ENCODE measurements at places on chromosomes 16 and 17.

- DNase-seq = no peak
Measured at GRCh38 chr16:67663151-67663876, 2.6 kb downstream of the PARD6A start.

GRCh38 chr16:71421911-71422310 is 19.9 kb downstream of the TLE7 start:
- DNase-seq = no peak

DNA sequence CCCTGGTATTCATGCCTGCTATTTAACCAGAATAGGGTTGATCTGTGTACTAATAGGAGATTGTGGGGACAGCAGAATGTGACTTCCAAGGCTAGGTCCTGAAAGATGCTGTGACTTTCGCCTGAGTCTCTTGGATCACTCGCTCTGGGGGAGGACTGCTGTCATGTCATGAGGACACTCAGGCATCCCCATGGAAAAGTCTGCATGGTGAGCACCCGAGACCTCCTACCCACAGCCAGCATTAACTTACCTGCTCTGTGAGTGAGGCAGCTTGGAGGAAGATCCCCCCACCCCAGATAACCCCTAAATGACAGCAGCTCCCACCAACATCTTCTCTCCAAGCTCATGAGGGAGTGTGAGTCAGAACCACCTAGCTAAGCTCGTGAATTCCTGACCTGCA is 30.3 kb upstream of the C16orf78 start:
- DNase-seq = no peak

GRCh38 chr17:12599186-12599920 is 66.3 kb upstream of the MYOCD start:
- no peak for DNase-seq

- DNase-seq = no peak
Measured at GRCh38 chr17:52244689-52245088, 86.2 kb upstream of the CA10 start.

DNA sequence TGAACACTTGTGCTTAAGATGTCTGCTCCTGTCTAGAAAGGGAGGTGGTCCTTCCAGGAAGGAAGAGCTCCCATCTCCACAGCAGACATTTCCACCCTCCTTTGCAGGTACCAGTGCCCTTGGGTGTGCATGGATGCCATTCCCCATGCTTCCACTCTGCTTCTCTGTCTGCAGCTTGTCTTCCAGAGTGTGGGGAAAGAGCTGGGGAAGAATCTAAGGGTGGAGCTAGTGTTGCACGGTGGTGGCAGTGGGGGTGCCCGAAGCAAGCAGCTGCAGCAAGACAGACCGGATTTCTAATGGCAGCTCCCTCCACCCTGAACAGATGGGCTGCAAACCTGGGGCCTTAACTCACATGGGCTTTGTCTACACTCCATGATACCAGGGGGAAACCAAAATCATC is 22.6 kb upstream of the HOXB13 start:
- DNase-seq = no peak

DNA sequence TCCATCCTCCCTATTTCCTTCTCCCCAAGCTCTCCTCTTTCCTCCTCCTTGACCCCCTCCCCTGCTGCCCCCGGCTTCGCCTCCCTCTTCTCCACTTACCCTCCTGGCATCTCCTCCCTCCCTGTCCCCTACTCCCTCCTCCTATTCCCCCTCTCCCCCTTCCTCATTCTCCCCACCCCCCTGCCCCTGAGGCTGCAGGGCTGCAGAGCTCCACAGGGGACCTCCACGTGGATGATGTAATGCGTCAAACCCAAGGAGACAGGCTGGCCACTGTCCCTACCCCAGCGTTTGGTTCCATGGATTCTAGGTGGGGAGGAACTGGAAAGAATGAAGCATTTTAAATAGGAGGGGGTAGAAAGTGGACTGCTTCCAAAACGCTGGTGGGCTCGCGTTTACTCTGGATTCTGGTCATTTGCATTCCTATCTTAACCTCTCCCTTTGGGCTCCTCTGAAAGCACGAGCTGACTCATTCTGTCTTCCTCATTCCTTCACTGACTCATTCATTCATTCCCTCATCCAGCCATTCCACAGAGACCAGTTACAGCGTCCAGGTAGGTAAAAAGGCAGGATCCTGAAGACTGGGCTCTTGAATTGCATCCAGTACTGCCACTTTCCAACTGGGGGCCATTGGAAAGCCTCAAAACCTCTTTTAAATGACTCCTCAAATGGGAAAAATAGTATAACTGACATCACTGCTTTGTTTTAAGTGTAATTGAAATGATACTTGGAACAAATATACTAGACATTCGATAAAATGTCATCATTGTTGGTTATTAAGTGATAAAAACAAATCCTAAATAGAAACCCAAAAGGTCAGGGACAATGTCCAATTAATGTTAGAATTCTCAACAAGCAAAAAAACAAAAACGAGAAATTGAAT is 943 bp upstream of the COTL1 start:
- peak; percentile 97 for DNase-seq

- no peak for DNase-seq
Measured at GRCh38 chr16:16997349-16997748, 473.4 kb downstream of the XYLT1 start.

DNA sequence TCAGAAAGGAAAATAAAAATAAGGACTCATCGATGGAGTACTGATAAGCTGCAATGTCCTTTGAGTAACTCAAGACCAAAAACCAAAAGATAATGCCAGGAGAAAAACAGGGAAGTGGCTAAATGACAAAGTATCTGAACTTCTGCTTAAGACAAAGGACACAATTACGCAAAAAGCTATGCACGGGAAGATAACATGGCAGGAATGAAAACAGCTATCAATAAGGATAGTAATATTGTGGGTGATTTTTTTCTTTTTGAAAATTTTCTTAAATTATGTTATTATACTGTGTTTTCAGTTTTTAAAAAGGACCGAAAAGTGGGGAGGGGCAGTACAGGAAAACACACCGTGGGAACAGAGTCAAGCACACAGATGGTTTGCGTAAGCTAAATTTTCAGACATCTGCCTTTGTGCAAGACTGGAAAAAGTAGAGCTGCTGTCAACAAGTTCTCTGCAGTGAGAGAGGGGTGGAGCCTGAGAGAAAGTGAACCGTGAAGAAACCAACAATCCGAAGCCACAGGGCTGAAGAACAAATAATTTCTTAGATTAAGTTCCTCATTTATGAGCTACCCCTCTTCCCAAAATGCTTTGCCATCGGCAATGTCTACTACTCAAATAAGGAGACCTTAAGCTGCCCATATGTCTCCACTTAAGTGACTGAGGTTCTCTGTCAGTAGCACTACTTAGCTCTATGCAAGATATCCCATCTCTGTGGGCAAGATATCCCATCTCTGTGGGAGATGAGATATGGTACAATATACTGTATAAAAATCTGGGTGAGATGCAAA is 99.9 kb upstream of the CORO6 start:
- peak; percentile 92 for DNase-seq

Data from fibroblast of the aortic adventitia (primary cell).